Thoracic aorta (tissue), 2 donors: ENCODE measurements at places on chromosomes 7 and 10. TPM values are rescaled to one million over a fixed set of nuclear protein-coding genes. Genes with fewer than 3 reads are reported as not detected.

PDE6C gene
- not detected for total RNA-seq

NKX1-2 gene
- total RNA-seq: not detected

- no peak for DNase-seq
These were observed 24.0 kb downstream of the BZW2 start for GRCh38 chr7:16670021-16670420.

LAMB1 gene
- total RNA-seq: 296 TPM

DNA sequence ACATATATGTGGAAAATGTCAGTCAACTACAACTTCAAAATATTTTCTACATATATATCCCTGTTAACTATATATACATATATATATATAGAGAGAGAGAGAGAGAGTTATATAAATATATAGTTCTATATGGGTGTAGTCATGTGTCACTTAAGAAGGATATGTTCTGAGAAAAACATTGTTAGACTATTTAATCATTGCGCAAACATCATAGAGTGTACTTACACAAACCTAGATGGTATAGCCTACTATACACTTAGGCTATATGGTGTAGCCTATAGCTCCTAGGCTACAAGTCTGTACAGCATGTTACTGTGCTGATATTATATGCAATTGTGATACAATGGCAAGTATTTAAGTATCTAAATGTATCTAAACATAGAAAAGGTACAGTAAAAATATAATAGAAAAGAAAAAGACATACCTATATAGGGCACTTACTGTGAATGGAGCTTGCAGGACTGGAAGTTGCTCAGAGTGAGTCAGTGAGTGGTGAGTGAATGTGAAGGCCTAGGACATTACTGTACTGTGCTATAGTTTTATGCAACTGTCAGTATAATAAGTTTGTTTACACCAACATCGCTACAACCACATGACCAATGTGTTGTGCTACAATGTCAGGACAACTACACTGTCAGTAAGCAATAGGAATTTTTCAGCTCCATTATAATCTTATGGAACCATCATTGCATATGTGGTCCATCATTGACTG is 18.0 kb upstream of the FGL2 start:
- no peak for DNase-seq

- no peak for DNase-seq
These were observed 400.0 kb upstream of the AUTS2 start for GRCh38 chr7:69198250-69198649.

- no peak for DNase-seq
These were observed 134.5 kb downstream of the DYNC1I1 start for GRCh38 chr7:95906851-95907250.

DNA sequence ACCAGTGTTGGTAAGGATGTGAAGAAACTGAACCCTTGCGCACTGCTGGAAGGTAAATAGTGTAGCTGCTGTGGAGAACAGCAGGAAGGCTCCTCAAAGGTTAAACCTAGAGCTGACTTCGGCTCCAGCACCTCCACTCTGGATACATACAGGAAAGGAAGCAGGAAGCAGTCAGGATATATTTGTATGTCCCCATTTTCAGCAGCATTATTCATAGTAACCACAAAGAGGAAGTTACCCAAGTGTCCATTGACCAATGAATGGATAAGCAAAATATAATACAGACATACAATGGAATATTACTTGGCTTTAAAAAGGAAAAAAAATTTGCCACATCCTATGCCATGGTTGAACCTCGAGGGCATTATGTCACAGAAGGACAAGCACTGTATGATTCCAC is 15.0 kb downstream of the RET start:
- no peak for DNase-seq

GRCh38 chr7:150410680-150411346 is 31.7 kb downstream of the ZNF775 start:
- no peak for DNase-seq

KCNMA1 gene
- 168 TPM for total RNA-seq

DNMBP gene
- 17.9 TPM for total RNA-seq

AGMO gene
- 0.85 TPM for total RNA-seq

DNA sequence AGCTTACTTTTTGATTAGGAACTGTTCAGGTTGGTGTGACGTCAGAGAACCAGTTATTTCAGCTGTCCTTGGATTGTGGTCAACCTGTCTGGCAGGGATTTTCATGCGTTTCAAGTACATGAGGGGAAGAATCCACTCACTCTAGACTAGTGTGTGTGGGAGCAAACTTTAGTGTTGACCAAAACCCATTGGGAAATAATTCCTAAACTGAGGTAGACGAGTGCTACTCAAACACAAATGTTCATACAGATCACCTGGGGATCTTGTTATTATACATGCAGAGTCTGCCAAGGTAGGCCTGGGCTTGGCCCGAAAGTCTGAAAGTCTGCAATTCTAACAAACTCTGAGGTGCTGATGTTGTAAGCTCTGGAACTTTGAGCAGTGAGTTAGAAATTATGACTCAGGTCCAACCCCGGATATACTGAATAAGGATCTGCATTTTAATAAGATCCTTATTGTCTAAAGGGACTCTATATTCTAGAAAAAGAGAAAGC is 111.1 kb upstream of the CREB5 start:
- DNase-seq: no peak

- no peak for DNase-seq
These were observed 113.2 kb downstream of the KMT2E start for GRCh38 chr7:105127179-105127578.

GRCh38 chr10:88831709-88832108 is 19.9 kb downstream of the ANKRD22 start:
- DNase-seq: no peak

- DNase-seq: no peak
These were observed 18.2 kb upstream of the MYH16 start for GRCh38 chr7:99254390-99254789.

DNA sequence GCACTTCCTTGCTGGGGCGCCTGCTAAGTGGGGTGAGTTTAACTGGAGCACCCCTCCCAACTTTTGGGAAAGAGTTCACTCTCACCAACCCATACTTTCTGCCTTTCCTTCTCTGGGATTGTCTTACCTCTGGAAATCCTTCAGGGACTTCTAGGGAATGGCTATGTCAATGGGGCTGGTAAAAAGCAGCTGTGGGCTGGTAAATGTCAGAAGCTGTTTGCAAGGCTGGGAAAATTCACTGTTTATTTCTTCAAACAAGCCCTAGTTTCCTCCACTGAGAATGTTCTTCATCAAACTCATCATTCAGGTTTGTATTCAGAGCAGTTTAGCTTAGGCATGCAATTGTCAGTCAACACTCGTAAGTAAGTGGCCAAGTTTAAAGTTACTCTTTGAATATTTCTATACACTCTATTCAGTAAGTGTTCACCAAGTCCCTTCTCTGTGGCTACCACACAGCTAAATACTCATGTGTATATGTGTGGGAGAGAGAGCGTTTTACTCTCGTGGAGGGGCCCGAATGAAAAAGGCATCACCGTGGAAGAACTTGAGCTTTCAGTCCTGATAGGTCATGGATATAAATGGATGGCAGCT is 654.8 kb downstream of the LRMDA start:
- DNase-seq: no peak

PRPF18 gene
- total RNA-seq: 18.0 TPM

GRCh38 chr10:111498560-111498959 is 421.7 kb downstream of the ADRA2A start:
- DNase-seq: no peak

GRCh38 chr10:63917363-63917762 is 396.2 kb downstream of the REEP3 start:
- DNase-seq: no peak

POU6F2 gene
- not detected for total RNA-seq

DNA sequence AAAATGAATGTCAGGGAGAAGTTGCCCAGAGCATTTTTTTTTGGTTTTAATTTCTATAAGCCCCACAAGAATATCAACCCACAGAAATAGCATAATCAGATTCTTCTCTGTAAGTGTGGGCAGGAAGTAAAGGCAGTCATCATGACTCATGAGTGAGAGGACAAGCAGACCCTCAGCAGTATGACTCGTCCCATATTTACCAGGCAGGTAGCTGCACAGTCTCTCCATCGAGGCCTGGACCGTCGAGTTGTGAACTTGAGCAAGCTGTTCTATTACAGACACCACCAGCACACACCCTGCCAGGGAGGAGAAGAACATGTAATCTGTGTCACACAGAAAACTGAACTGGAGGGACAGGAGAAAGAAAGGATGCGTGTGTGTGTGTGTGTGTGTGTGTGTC is 37.8 kb downstream of the AOAH start:
- no peak for DNase-seq
